ENCODE measurements at places on chromosomes 3 and 15.

- no peaks in the 10 kb centered on the region for H3K36me3 ChIP-seq
- no peaks in the 10 kb centered on the region for H3K4me1 ChIP-seq
- no peak overlapping the region for H3K4me3 ChIP-seq
- H3K27me3 ChIP-seq = no peaks in the 10 kb centered on the region
- DNase-seq = peak; percentile 52
- H3K27ac ChIP-seq = no peak overlapping the region
Observed at GRCh38 chr15:82108489-82109078, 62.8 kb upstream of the MEX3B start.

DNA sequence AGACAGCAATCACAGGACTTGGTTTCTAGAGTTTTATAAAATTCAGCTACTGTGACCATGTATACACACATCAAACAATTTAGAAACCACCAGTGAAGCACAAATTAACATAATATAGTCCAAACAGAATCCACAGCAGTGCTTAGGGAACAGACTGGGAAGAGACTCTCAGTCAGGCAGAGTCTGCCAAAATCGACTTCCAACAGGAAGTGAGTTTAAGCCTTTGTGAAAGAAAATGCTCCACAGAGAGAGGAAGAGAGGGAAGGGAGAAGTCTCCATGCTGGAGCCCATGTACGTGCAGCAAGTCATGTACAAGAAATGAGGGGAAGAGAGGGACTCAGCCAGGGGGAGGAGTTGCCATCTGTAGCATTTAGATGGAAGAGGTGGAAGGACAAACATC, 172.6 kb downstream of the IL5RA start:
- no peak overlapping the region for H3K4me3 ChIP-seq
- no peak overlapping the region for H3K27ac ChIP-seq
- H3K27me3 ChIP-seq = peaks cover 11% of the 10 kb centered on the region
- no peaks in the 10 kb centered on the region for H3K4me1 ChIP-seq

DNA sequence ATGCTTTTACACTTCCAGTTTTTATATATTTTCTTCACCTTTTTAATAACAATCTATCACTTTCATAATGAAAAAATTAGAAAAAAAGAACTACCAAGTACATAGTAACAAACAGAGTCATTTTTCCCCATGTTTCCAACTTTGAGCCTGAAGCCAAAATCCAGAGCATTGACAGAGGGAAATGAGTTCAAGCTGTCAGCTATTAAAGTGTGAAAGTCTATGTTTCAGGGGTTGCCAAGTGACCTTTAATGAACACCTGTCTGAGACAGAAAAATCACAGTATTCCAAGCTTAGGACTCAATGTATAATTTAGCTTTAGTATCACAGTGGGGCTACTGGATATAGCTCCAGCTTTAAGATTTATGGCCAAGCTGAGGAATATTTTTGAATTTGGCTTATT, 128.3 kb upstream of the GADL1 start:
- no peaks in the 10 kb centered on the region for H3K4me1 ChIP-seq
- H3K27me3 ChIP-seq = no peaks in the 10 kb centered on the region
- peaks cover 4% of the 10 kb centered on the region for H3K36me3 ChIP-seq
- no peak overlapping the region for H3K4me3 ChIP-seq

- H3K4me1 ChIP-seq = no peaks in the 10 kb centered on the region
- no peak overlapping the region for H3K4me3 ChIP-seq
- H3K27me3 ChIP-seq = peaks cover 60% of the 10 kb centered on the region
- H3K36me3 ChIP-seq = no peaks in the 10 kb centered on the region
Observed at GRCh38 chr3:10521772-10522441, 16.5 kb upstream of the ATP2B2 start.

GRCh38 chr3:161822291-161822690, 325.7 kb downstream of the OTOL1 start:
- no peak overlapping the region for H3K27ac ChIP-seq
- H3K4me3 ChIP-seq = no peak overlapping the region
- no peaks in the 10 kb centered on the region for H3K36me3 ChIP-seq
- DNase-seq = no peak
- no peaks in the 10 kb centered on the region for H3K4me1 ChIP-seq

- peak overlapping the region; percentile 92 for H3K27ac ChIP-seq
- peak overlapping the region; percentile 72 for H3K4me3 ChIP-seq
- no peaks in the 10 kb centered on the region for H3K36me3 ChIP-seq
- peaks cover 35% of the 10 kb centered on the region for H3K4me1 ChIP-seq
- no peak for DNase-seq
Observed at GRCh38 chr15:90571063-90571541, 41.4 kb downstream of the CRTC3 start.

- H3K4me1 ChIP-seq = no peaks in the 10 kb centered on the region
- no peak for DNase-seq
- no peaks in the 10 kb centered on the region for H3K36me3 ChIP-seq
- H3K4me3 ChIP-seq = no peak overlapping the region
Observed at GRCh38 chr3:183386651-183387050, 41.8 kb downstream of the MCF2L2 start.

DNA sequence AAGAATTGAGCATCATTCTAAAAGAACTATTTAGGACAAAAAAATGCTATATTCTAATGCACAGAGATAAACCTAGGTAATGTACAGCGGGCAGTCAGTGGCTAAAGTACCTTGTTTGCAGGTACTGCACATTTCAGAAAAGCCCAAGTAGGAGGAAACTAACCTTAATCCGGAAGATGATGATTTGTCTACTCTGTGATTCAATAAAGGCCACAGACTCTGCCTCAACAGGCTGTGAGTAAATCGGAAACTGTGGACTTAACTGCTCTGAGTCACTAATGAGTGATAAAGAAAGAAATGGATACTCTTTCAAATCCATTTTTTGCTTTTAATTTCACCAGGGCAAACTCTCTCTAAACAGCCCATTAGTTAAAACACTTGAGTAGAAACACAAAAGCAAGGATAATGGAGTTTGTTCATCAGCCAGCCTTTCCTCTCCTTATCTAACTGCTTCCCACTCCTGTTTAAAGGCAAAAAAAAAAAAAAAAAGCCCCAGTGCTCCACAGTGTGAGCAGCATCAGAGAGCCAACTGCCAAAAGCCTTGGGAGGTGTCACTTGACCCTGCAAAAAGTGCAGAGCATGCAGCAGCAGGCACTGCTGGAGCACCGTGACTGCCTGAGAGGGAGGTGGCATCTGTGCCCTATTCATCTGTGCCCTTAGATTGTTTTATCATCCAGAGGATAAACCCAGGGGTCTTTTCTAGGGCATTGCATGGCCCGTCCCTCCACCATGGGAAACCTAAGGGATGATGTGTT, 187.7 kb downstream of the SATB1 start:
- peaks cover 6% of the 10 kb centered on the region for H3K27me3 ChIP-seq
- H3K27ac ChIP-seq = no peak overlapping the region
- H3K4me1 ChIP-seq = no peaks in the 10 kb centered on the region
- H3K36me3 ChIP-seq = no peaks in the 10 kb centered on the region
- no peak for DNase-seq

DNA sequence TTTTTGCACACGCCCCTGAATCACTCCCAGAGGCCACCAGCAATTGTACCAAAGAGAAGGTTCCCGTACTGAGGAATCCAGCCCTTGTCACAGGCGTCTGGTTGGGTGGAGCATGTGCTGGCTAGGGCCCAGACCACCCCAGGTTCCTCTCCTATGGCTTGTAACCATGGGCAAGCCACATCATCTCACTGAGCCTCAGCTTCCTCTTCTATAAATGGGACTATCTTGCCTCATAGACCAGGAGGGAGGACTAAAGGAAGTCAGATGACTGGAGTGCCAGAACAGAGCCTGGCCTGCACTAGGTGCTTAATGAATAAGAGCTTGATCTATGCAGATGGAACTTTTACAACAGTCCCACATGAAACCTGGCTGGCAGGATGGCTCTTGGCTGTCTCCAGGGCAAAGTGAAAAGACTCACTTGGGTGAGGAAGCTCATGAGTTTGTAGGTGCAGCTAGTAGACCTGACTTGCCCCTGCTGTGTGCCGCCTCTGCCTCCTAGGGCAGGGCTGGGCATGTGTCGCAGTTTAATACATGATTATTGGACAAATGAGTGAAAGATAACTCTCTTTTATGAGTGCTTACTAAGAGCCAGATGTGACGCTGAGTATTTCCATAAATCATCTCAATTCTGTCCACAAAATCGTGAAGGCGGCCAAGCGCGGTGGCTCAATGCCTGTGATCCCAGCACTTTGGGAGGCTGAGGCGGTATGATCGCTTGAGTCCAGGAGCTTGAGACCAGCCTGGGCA, 29.3 kb downstream of the CTSH start:
- H3K4me3 ChIP-seq = no peak overlapping the region
- no peaks in the 10 kb centered on the region for H3K27me3 ChIP-seq
- no peak overlapping the region for H3K27ac ChIP-seq
- DNase-seq = no peak

GRCh38 chr3:62007036-62007435, 366.3 kb downstream of the FEZF2 start:
- H3K4me3 ChIP-seq = no peak overlapping the region
- H3K4me1 ChIP-seq = no peaks in the 10 kb centered on the region
- peaks cover 3% of the 10 kb centered on the region for H3K27me3 ChIP-seq
- no peaks in the 10 kb centered on the region for H3K36me3 ChIP-seq
- no peak for DNase-seq
- no peak overlapping the region for H3K27ac ChIP-seq

DNA sequence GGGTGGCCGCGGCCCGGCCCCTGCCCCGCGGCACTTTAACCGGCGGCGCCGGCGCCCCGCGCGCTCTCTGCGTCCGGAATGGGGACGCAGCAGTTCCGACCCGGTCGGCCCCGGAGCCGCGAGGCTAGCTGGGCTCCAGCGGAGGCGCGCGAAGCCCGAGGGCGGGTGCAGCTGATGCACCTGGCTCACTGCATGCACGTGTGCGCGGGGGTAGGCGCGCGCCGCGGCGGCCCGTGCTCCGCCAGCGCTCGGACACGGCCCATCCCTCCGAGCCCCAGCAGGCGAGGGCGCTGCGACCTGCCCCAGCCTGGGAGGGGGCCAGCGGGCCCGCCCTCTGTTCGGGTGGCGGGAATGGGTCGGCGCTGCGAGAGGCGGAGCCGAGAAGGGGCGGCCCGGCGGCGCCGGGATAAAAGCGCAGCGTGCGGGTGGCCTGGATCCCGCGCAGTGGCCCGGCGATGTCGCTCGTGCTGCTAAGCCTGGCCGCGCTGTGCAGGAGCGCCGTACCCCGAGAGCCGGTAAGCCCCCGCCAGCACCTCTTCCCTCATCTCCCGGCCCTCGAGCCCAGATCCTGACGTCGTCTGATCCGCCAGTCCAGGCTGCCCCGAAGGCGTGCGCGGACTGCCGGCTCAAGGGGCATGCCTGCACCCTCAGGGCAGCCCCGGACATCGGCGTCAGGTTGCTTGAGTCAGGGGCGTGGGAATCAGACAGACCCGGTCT, at the start of the genes CHDH and IL17RB:
TSS of gene CHDH (minus strand) at position 286 of the 717 bp plus-strand sequence. CDS start 22,411 bp downstream, outside the sequence.
TSS of gene IL17RB (plus strand) at position 435 of the 717 bp plus-strand sequence. CDS start at position 456, 21 bp downstream.
- no peak for DNase-seq
- peak within 1 kb of the TSS; percentile 73 for H3K4me3 ChIP-seq
- no peaks in the 10 kb centered on the region for H3K36me3 ChIP-seq
- peaks cover 10% of the 10 kb centered on the region for H3K4me1 ChIP-seq
- no peak within 1 kb of the TSS for H3K27ac ChIP-seq

DNA sequence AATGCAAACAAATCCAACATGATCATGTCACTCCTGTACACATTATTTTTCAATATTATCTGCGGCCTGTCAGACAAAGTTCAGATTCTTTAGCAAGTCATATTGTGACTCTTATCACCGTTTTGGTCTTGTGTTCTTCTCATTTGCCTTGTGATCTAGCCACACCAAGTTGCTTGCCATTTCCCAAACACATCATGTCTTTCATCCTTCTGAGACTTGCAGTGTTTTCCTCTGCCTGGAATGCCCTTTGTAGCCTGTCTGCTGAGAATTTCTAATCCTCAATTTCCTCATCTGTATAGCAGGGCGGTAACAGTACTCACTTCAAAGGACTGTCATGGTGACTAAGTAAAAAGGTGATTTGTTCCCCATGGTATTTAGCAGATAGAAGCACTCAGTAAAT, 135.0 kb downstream of the GREM1 start:
- no peak for DNase-seq
- H3K27ac ChIP-seq = no peak overlapping the region
- peaks cover 40% of the 10 kb centered on the region for H3K36me3 ChIP-seq
- H3K27me3 ChIP-seq = no peaks in the 10 kb centered on the region
- no peak overlapping the region for H3K4me3 ChIP-seq
- no peaks in the 10 kb centered on the region for H3K4me1 ChIP-seq

DNA sequence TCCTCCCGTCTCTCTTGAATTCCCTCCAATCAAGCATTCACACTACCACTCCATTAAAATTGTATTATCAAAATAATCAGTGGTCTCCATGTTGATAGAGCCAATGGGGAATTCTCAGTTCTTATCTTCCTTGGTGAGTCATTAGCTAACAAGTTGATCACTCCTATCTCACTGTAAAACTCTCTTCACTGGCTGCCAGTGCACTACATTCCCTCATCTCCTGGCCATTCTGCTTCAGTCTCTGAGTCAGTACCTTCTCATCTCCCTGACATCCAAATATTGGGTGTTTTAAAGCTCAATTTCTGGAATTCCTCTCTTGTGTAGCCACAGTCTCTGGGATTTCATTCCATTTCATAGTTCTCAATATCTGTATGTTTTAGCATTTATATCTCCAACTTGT, 175.2 kb downstream of the ALDH1A2 start:
- no peak overlapping the region for H3K4me3 ChIP-seq
- no peak overlapping the region for H3K27ac ChIP-seq
- DNase-seq = no peak
